Vagina (tissue), 2 donors: ENCODE measurements at places on chromosomes 1 and 21.

GRCh38 chr21:46226920-46227599 is 1.5 kb downstream of the LSS start:
- no peak for DNase-seq
- H3K36me3 ChIP-seq = peaks cover 6% of the 10 kb centered on the region
- H3K4me1 ChIP-seq = peaks cover 33% of the 10 kb centered on the region
- H3K4me3 ChIP-seq = peak overlapping the region; percentile 58
- peak overlapping the region; percentile 96 for H3K27ac ChIP-seq

- DNase-seq = no peak
- H3K27ac ChIP-seq = peak overlapping the region; percentile 99
- no peaks in the 10 kb centered on the region for H3K36me3 ChIP-seq
- H3K27me3 ChIP-seq = no peaks in the 10 kb centered on the region
- H3K4me3 ChIP-seq = peak overlapping the region; percentile 71
Measured at GRCh38 chr1:21782349-21782867, 541 bp downstream of the USP48 start.

- no peak overlapping the region for H3K27ac ChIP-seq
- no peaks in the 10 kb centered on the region for H3K4me1 ChIP-seq
- no peaks in the 10 kb centered on the region for H3K27me3 ChIP-seq
- no peak for DNase-seq
- no peak overlapping the region for H3K4me3 ChIP-seq
Measured at GRCh38 chr1:31164291-31164690, 75.4 kb downstream of the NKAIN1 start.

DNA sequence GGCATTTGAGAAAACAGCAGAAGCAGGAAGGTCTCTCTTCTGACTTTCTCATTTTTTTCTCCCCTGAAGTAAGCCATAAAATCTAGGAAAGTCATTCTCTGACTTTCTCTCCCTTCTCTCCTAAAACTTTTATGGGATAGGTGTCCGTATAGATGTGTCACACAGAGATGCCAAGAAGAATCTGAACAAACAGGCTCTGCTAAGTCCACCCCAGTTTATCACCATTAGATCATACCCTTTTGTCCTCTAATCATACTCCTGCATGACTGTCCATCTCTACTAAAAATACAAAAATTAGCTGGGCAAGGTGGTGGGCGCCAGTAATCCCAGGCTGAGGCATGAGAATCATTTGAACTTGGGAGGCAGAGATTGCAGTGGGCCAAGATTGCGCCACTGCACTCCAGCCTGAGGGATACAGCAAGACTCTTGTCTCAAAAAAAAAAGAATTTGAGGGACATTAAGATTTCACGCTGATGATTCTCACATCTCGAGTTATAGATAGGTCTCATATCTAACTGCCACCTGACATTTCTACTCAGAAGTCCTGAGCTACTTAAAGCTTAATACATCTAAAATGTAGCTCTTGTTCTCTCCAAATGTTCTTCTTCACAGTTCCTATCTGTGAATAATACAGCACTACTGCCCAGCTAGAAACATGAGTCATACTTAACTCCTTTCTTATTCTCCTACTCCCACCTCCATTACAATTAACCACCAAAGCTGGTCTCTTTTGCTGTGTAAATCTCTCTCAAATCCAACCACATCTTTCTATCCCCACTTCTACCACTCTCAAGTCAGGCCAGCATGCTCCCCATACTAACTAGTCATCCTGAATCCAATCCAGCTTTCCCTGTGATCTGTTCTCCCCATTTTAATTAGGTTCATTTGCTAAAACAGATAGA is 47.7 kb downstream of the ZNF644 start:
- no peak for DNase-seq
- H3K36me3 ChIP-seq = peaks cover 9% of the 10 kb centered on the region
- no peaks in the 10 kb centered on the region for H3K27me3 ChIP-seq
- H3K4me1 ChIP-seq = peaks cover 17% of the 10 kb centered on the region
